ENCODE measurements at places on chromosomes 4 and X. TPM values are rescaled to one million over a fixed set of nuclear protein-coding genes. Genes with fewer than 3 reads are reported as not detected.

GRCh38 chr4:128244379-128244778 is 43.2 kb downstream of the PGRMC2 start:
- DNase-seq: no peak

GRCh38 chr4:72320223-72320948 is 248.6 kb downstream of the ADAMTS3 start:
- no peak for DNase-seq

GRCh38 chr4:155787113-155787710 is 28.4 kb downstream of the GUCY1B1 start:
- peak; percentile 11 for DNase-seq

DNA sequence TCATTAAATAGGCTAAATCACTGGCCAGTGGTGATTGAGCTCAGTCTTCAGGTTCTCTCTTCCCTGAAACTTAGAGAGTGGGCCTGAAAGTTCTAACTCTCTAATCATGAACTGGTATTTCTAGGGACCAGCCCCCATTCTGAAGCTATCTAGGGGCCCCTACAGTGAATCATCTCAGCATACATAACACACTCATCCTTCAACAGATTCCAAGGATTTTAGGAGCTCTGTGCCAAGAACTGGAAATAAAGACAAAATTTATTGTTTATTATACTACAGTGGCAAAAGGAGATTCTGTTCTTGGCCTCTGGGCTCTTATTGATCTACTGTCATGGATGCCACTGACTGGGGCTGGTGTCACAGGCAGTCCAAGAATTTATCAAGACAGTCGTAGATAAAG is 263.8 kb upstream of the IGFBP7 start:
- no peak for DNase-seq

DNA sequence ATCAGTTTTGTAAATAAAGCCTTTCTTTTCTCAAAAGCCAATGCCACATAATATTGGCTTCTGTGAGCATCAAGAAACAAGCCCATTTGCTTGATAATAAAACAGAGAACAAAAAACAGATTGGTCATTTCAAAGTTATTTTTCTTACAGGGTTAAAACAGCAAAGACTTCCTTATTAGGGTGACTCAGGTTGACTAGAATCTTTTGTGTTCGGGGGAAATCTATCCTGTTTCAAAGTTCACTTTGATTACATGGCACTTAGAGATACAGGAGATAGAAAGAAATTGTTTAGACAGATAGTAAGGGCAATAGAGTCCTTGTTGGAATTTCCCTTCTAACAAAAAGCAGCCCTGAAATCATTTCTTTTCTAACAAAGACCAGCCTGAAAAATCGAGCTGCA is 170.0 kb upstream of the GLRA2 start:
- DNase-seq: no peak

DNA sequence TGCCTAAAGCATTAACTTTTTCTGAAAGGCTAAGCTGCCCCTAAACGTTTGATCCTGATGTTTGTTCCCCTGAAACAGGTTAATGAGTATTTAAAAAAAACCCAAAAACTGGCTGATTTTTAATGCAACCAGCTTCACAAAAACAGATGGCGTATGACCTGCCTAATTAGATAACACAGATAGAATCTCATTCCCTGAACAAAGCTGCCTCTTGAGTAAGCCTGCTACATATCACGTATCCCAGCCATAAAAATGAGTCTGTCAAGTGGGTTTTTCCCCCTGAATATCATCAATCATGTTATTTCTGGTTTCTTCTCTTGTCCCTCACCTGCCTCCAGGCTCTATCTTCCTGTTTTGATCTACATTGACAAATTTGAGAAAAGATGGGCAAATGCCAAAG is 154.2 kb upstream of the FAM9B start:
- no peak for DNase-seq

DNA sequence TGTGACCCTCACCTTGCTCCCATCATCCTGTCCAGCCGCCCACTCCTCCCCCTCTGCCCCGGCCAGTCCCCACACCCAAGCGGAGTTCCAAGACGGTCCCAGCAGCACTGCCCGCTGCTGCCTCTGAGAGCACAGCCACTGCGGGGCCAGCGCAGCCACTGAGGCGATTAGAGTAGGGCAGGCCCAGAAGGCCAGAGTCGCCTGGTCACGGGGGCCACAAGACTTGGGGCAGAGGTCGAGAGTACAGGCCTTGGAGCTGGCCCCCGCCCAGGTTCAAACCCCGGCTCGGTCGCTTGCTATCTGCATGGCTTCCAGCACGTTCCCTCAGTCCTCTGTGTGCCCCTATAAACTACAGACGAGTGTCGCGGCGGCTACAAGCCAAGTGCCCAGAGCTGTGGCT is 53.2 kb upstream of the ADRA2C start:
- DNase-seq: no peak

DNA sequence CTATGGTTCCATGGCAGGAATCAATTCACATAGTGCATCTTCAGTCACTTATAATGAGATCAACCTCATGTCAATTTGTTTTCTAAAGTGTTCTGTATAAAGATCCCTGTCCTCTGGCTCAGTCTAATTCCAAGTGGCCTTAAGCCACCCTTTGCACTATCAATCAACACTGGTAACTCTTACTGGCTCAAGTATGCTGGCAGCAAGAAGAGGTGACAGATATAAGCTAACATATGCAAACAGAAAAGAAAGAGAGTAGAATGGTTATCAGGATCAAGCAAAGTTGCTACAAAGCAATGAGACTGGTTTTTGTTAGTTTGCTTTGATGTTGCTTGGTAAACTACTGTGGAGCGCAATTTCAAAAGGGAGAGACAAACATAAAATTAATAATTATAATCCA is 67.0 kb downstream of the AMMECR1 start:
- no peak for DNase-seq

GRCh38 chr4:176957353-176958118 is 164.8 kb upstream of the VEGFC start:
- no peak for DNase-seq

DNA sequence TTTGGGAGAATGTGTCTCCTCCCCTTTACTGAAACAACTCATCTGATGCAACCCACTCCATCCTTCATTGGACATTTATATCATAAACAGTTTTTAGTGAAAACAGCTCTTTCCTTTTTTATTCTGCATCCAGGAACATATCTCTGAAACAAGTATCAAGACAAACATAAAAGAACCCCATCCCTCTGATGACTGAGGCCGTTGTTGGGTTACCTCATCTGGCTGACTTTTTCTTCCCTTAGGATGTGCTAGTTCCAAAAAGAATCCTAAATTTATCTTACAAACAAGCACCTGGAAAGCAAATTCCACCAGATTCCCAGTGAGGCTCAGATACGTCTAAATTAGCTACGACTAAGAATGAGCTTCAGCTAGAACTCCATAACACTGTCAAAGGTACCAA is 483.7 kb upstream of the INTU start:
- no peak for DNase-seq

- peak; percentile 51 for DNase-seq
Measured at GRCh38 chr4:84952776-84953175, 13.7 kb downstream of the WDFY3 start.

DNA sequence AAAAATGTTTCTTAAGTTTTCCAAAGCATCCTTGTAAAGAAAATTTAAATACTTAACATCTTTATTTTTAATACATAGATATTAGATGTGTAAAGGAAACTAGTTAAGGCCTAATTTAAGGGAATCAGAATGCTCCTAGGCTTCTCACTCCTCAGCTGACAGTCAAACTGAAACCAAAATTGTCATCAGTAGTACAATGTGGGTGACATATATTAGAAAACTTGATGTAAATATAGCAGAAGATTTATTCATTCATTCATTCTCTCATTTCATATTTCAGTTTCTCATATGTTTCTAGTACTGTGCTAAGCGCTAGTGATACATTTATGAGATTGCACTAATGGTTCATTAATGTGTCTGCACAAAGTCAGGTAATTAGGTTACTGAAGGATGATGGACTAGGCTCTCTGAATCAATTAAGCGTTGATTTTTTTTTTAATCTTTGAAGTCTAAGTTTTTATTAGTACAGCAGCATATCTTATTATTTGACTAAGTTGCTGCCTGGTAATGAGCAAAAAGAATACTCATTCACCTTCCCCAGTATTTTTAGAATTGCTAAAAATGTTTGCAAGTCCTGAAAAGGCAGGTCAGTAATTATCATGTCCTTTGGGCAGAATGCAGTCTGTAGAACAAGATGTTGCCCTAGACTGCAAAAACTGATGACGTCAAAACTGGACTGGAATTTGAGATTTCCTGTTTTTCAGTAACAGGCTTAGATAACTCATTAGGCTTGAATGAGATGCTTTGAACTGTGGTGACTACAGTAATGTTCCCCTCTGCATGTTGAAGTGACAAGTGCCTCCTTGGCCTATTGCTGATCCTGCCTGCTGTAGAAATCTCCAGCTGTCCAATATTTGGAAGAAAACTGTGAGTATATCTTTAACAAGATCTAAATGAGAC is 128.7 kb downstream of the ARHGAP24 start:
- DNase-seq: no peak

- no peak for DNase-seq
Measured at GRCh38 chrX:17206584-17206983, 168.4 kb upstream of the NHS start.

DNA sequence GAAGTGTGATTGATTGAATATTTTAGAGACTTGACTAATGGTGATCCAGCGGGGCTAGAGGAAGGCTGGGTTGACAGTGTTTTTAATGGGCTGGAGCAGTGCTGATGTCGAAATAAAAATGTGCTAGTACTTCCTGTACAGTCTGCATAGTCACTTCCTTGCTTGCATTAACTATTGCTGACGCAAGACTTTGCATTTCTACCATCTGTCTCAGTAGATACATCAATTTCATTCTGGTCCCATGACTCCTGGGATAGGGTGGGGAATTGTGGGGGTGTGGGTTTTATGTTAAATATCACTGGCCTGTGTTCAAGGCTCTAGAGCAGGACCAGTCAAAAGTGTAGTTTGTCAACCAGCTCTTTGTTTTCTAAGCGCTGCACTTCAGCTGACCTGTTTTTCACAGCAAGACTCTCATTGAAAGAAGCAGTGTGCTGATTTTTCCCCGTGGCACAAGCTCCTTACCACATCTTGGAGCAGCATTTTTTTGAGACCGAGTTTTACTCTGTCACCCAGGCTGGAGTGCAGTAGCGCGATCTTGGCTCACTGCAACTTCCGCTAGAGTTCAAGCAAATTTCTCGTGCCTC is 35.2 kb upstream of the PHEX start:
- DNase-seq: no peak

- DNase-seq: no peak
Measured at GRCh38 chrX:17759990-17760389, 22.7 kb downstream of the SCML1 start.

- DNase-seq: no peak
Measured at GRCh38 chr4:162684998-162685397, 481.7 kb downstream of the NAF1 start.

DNA sequence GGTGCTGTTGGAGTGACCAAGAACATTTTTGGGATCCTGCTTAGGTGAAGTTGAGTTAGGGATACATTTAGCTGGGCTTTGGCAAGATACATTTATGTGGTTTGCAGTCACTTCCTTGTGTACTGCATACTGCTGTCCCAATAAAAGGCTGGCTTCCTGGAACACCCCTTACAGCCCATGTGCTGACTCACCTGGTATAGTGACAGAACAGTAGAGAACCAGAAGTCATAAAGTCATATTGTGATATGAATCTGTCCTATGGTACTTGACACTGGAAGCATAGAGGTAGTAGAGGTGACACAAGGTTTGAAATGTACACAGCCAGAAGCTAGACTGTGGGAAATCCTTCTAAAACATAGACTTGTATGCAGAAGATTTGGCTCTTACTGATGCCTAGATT is 55.3 kb upstream of the SLC25A43 start:
- peak; percentile 91 for DNase-seq

GRCh38 chr4:2511645-2512131 is 24.8 kb upstream of the FAM193A start:
- DNase-seq: no peak

- no peak for DNase-seq
Measured at GRCh38 chrX:137565921-137566745, at the start of gene ZIC3. TSS of gene ZIC3 (plus strand) at chrX:137566127. CDS start at chrX:137566692, 565 bp downstream.

- no peak for DNase-seq
Measured at GRCh38 chrX:133190877-133191738, 27.0 kb downstream of the TFDP3 start.

- DNase-seq: no peak
Measured at GRCh38 chr4:53925050-53925605, 139.3 kb downstream of the CHIC2 start.

GRCh38 chr4:115190529-115190928 is 77.1 kb upstream of the NDST4 start:
- no peak for DNase-seq

GRCh38 chr4:108592674-108592986 is 27.7 kb upstream of the RPL34 start:
- no peak for DNase-seq

- peak; percentile 99 for DNase-seq
Measured at GRCh38 chr4:2241410-2242353, at the start of the genes HAUS3 and POLN. TSS of gene HAUS3 (minus strand) at chr4:2242121. CDS start at chr4:2240946, 1,175 bp downstream. TSS of gene POLN (minus strand) at chr4:2242121. CDS start at chr4:2229231, 12,890 bp downstream.

DNA sequence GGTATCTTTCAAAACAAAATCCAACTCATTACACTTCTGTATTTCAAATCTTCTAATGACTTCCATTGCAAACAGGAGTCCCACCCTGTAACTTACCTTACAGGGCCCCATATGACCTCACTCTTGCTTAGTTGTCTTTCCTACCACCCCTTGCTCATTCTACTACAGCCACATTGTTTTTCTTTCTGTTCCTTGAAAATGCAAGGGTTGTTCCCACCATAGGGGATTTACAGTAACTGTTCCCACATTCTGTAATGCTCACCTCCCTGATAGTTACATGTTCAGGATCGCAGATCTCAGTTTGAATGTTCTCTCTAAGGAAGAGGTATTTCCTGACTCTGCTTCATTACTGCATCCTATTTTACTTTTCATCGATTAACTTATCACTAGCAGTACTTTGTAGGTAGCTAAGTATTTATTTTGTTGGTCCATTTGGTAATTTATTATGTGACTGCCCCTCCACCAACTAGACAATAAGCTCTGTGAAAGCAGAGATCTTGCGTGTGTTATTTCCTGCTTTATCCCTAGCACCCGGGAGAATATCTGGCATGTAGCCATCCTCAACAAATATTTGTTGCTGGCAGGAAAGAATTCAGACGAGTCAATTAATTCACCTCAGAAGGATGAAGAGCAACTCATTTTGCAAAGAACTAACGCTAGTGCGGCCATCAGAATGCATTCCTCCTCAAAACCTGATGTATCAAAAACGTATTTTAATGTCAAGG is 21.4 kb downstream of the MAOB start:
- DNase-seq: no peak

GRCh38 chr4:119512398-119512797 is 116.2 kb downstream of the PDE5A start:
- DNase-seq: no peak

GRCh38 chr4:43277003-43277402 is 384.5 kb downstream of the GRXCR1 start:
- DNase-seq: no peak

HSD17B13 gene
- not detected for total RNA-seq

GAB3 gene
- total RNA-seq: 0.17 TPM

FRMD7 gene
- total RNA-seq: not detected

TRIM2 gene
- 56.0 TPM for total RNA-seq

MANBA gene
- 9.8 TPM for total RNA-seq

SLC9B2 gene
- 4.1 TPM for total RNA-seq

SLC49A3 gene
- 10.7 TPM for total RNA-seq

ACOX3 gene
- 21.0 TPM for total RNA-seq

MTTP gene
- total RNA-seq: not detected

FAM199X gene
- total RNA-seq: 28.5 TPM

HERC5 gene
- 3.6 TPM for total RNA-seq

ACE2 gene
- total RNA-seq: 3.4 TPM

LONRF3 gene
- total RNA-seq: 6.3 TPM
